ENCODE measurements at places on chromosomes 7 and 10.

DNA sequence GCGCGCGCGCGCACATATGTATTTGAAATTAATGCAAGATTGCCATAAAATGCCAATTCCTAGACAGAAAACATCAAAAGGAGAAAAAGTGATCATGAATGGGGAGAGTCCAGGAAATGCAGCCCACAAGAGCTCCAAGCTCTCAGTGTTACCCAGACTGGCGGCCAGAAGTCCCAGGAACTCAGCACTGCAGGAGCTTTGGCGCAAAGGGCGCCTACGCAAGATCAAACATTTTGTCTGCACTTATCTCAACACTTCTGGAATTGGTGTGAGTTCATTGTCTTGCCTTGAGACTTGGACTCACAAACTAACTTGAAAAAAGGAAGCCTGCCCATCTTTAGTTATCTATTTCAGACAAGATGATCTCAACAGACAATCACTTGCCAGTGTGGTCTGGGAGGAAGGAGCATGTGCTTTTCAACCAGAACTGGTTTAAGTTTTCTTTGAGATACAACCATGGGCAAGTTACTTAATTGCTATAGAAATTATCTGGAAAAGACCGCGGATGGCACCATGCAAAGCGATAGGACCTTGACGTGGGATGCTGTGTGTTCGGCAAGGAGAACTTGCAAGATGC, 77.2 kb downstream of the KIAA1549 start:
- DNase-seq: no peak

GRCh38 chr10:98619446-98619845, 172.7 kb upstream of the HPS1 start:
- no peak for DNase-seq

DNA sequence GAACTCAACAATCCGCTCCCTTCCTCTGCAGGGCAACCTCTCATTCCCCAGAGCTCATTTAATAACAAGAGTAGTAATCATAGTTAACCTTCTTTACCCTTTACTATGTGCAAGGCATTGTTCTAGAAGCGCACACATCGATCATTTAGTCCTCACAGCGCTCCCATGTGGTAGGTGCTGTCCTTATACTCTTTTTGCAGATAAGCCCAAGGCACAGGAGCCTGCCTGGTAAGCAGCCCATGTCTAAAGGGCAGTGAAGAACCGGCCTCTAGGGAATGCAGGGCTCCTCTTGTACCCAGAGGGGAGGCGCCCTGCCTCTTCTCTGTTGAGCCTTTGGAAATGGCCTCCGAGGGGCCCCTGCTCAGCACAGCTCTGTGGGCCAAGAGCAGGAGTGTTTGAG, 14.3 kb downstream of the CHST3 start:
- DNase-seq: no peak

GRCh38 chr7:155670521-155670920, 26.1 kb downstream of the RBM33 start:
- no peak for DNase-seq

DNA sequence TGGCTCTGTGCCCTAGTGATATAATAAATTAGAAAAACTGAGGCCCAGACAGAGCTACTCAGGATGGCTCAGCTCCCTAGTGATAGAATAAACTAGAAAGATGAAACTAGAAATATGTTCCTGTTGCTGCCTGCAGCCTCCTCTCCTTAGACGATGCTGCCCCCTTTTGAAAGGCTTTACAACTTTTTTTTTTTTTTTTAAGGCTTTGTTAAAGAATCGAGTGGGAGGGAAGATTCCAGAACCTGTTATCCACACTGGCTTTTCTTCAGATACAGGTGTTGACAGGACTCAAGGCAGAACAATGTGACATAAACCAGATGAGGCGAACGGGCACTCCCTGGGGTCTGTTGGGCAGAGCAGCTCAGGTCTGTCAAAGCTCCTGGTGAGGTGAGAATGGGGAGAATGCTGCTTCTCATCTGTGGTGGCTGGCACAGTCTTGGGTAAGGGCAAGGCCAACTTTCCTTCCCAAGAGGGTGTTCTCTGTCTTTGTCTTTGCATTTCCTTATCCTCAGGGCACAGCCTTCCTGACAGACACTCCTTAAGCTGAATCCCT, 175.1 kb downstream of the COBL start:
- DNase-seq: peak; percentile 38

- DNase-seq: no peak
Observed at GRCh38 chr7:91379236-91379635, 115.0 kb downstream of the FZD1 start.

DNA sequence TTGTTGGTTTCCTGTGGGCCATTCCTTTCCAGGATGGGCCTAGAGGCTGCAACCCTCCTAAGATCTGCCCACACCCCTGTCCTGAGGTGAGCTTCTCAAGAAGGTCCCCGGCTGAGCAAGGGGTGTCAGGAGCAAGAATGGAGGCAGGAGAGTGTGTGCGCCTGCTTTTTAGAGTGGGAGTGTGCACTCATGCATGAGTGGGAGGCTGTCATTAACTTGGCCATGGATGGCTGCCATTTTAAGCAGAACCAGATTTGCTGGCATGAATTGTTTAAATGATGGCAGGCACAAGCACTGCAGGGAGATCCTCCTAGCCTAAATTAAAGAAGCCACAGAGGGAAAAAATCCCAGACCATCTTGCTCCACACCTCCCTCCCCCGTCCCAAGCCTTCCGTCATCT, 2.9 kb upstream of the SGPL1 start:
- DNase-seq: no peak

DNA sequence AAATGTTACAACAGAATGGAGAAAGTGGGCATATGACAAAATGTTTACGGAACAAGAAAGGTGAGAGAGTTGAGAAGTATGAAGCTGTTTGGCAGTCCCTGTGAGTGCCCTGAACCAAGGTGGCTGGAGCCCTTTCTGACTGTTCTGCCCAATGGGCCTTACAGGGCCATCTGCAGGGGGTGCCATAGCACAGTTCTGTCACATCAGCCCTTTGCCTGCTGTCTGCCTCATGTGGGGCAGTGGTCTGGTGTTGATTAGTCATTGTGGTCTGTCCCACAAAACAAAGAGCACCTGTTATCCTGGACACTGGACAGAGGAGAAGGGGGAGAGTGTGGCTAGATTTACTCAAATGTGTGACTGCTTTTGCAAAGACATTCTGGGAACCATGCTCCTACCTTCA, 51.5 kb upstream of the OSBPL3 start:
- DNase-seq: no peak

- peak; percentile 24 for DNase-seq
Observed at GRCh38 chr10:16770670-16771069, 46.6 kb downstream of the RSU1 start.

DNA sequence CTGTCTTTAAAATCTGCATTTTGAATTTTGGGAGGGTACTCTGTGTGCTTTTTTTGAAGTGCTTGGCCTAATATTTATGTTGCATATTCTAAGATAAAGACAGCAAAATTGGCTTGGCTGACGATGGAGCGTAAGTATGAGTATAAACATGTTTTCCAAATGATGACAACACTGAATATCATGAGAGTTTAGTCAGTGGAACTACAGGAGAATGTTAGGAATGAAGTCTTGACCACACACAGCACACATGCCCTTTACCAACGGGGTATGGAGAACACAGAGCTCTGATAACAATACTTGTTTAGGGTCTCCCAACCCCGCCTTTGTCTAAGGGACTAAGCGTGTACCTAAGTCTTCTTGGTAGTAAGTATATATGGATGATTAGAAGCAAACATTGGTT, 253.9 kb upstream of the FZD8 start:
- DNase-seq: no peak

Measured in activated CD4-positive, alpha-beta T cell treated with anti-CD3 and anti-CD28 coated beads, Interleukin-2, Interleukin-4, amounts not matched to agents 100 ng/mL and 50 ng/mL, durations not matched to agents 16 hours and 8 hours (primary cell).